IMR-90 (cell line): ENCODE measurements at places on chromosomes 6 and 20. TPM values are rescaled to one million over a fixed set of nuclear protein-coding genes. Genes with fewer than 3 reads are reported as not detected.

PEDS1 gene
- total RNA-seq, result 24.0 and 25.3 TPM in 2 replicates

MROH8 gene
- 1.1 and 1.8 TPM in 2 replicates for total RNA-seq

DNA sequence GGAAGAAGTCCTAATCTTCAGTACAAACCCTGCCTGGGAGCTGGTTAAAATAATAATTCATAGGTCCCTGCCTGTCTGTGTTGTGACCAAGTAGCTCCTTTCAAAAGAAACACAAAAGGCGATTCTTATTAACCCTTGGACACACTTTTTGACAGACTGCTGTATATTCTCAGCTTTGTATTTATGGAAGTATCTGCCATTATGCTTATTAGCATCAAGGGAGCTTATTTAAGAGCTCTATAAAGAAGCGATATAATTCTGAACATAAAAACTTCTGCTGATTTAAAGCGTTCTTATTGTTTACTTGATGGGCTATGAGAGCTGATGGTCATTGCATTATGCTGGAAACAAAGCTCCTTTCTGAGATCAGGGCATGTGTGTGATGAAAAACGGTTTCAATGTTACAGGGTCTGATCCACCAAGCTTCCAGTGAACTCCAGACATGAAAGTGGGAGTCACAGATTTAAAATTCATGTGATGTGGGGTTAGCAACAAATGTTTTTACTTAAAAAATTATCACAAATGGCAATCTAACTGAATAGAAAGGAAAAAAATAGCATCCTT is 181.8 kb upstream of the PDE10A start:
- H3K4me1 ChIP-seq, result peaks cover 4% of the 10 kb centered on the region
- DNase-seq, result no peak
- H3K27me3 ChIP-seq, result no peaks in the 10 kb centered on the region
- H3K4me3 ChIP-seq, result no peak overlapping the region

DNA sequence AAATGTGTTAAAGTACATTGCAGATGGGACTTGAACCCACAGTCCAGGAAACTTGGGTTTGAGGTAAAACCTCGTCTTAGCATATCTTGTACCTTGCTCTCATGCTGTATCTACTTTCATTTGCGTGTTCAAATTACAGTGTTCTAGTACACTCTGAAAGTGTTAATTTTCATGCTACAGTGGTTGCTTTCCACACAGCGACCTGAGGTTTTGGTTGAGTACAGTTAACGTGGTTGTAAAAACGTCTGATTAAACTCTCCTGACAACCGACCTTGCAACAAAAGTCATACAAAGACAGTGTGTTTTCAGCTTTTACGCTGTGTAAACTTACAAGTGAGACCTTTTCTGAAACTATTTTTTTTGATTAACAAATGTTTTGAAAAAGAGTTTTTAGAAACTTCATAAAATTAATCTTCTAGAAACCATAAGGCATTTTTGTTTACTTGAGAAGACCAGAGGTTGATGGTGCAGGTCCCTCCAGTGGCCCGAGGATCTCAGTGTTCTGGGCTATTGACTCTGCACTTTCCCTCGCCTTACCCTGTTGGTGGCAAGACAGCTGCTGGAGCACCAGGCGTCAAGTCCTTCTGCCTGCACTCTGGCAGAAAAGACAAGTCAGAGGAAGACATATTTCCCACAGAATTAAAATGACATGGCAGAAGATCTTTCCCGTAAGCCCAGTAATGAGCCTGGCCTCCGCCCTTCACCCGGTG is 334.0 kb downstream of the THBS2 start:
- no peak overlapping the region for H3K4me3 ChIP-seq
- H3K36me3 ChIP-seq, result no peaks in the 10 kb centered on the region
- H3K27me3 ChIP-seq, result no peaks in the 10 kb centered on the region
- no peak for DNase-seq

DNA sequence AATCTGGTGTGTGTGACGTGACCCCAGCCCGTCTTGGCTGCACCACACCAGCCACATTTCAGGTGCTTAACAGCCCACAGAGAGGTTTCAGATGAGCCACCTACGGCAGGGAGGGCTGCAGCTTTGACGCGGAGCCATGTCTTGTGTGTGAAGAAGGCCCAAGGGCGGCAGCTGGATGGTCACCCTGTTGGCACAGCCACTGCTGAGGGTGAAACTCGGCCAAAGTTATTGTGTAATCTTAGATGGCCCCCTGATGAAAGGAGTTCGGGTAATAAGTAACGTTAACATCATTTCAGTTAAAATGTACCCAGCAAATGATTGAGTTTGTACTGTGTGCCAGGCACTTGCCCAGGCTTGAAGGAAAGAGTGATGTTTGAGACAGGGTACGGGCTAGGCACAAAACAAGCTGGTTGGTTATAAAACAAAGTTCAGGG is 97.2 kb downstream of the SSR1 start:
- no peak overlapping the region for H3K4me3 ChIP-seq
- peaks cover 24% of the 10 kb centered on the region for H3K4me1 ChIP-seq
- no peaks in the 10 kb centered on the region for H3K27me3 ChIP-seq
- peaks cover 51% of the 10 kb centered on the region for H3K36me3 ChIP-seq
- DNase-seq, result no peak

GRCh38 chr6:111850295-111850937 is 22.8 kb downstream of the FYN start:
- no peak for DNase-seq
- no peaks in the 10 kb centered on the region for H3K27me3 ChIP-seq
- no peak overlapping the region for H3K27ac ChIP-seq
- H3K4me3 ChIP-seq, result no peak overlapping the region
- H3K36me3 ChIP-seq, result peaks cover 3% of the 10 kb centered on the region; the same call in 1 of the 2 replicates
